CD4-positive, alpha-beta T cell treated with Interferon alpha-2 for 1 hour (primary cell): ENCODE measurements at places on chromosomes 16 and 17.
A peak's percentile ranks its signal among the peaks of the same experiment; 100 is the strongest.

GRCh38 chr16:51655249-51655648 is 504.2 kb upstream of the SALL1 start:
- DNase-seq: no peak

DNA sequence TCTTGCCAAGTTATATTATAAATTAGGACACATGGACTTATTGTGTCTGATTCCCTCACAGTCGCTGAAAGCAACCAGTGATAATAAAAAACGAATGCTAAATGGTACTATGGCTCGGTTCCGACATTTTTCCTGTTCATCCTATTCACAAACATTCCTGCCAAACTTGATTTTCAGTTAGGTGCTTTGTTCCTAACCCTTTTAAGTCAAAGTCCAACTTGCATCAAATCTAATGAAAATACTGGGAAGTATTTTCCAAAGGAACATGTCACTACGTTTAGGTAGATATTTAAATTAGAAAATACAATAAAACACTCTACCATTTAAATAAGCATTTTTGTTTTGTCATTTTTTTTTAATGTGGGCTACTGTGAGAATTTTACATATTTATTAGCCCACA is 21.0 kb downstream of the SETD6 start:
- no peak for DNase-seq

DNA sequence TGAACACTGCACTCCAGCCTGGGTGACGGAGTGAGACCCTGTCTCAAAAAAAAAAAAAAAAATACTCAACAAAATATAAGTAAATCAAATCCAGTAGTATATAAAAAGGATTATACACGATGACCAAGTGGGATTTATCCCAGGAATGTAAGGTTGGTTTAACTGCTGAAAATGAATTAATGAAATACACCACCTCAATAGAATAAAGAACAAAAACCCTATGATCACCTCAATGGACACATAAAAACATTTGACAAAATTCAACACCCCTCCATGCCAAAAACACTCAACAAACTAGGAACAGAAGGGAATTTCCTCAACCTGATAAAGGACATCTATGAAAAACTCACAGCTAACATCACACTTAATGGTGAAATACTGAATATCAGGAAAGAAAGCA is 6.6 kb downstream of the MIS12 start:
- DNase-seq: no peak

- no peak for DNase-seq
Measured at GRCh38 chr17:39192901-39193300, 4.6 kb downstream of the CACNB1 start.

GRCh38 chr16:25270577-25270976 is 12.9 kb upstream of the ZKSCAN2 start:
- DNase-seq: no peak

- no peak for DNase-seq
Measured at GRCh38 chr16:68373528-68374245, 62.9 kb downstream of the PRMT7 start.

DNA sequence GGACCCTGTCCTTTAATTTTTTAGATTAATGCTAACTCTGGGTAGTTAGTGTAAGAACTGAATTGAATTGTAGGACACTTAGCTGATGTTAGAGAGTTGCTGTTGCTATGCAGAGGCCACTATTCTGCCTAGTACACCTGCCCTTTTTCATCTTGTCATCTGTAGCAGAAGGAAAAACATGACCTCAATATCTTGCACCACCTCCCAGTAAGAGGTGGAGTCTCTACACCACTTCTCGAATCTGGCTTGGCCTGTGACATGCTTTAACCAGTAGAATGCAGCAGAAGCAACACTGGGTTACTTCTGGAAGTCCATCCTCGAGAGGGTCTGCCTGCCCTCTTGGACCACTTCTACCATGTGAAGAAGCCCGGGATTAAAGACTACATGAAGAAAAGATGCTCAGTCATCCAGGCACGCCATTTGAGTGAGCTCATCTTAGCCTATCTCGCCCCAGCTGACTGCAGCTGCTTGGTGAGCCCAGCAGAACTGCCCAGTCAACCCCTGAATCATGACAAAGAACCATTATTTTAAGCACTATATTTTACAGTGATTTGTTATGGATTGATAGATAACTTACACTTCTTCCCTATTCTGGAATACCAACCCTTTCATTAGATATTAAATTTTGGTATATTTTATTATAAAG is 153.5 kb downstream of the MYO1D start:
- DNase-seq: no peak

DNA sequence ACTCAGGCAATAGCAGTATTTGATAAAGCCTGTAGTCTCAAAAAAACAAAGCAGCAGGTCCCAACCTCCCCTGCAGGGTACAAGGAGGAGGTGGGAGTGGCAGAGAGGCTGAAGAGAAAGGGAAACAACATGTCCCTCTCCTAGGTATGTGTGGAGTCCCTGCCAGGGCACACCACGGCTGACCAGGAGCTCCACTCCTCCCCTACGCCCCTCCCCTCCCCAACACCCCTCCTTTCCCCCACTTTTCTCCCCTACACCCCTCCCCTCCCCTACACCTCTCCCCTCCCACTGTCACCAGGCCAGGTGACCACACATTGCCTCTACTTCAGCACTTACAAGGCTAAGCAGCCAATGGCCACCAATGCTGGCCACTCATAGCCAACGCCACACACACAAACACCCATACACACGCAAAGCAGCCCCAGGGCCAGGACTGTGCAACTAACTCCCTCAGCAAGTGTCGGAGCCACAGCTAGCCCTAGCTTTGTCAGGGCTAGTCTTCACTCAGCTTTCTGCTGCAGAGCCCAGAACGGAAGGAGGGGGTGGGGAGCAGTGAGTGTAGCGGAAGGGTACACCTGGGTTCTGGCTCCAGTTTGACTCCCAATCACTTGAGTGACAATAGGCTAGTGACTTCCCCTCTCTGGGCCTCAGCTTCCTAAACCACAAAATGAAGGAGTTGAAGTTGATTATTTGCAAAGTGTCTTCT is 8.2 kb downstream of the CAVIN1 start:
- peak; percentile 29 for DNase-seq

- peak; percentile 47 for DNase-seq
Measured at GRCh38 chr16:11205754-11206581, 50.0 kb downstream of the SOCS1 start.

- DNase-seq: no peak
Measured at GRCh38 chr17:72587156-72587555, 466.3 kb downstream of the SOX9 start.

DNA sequence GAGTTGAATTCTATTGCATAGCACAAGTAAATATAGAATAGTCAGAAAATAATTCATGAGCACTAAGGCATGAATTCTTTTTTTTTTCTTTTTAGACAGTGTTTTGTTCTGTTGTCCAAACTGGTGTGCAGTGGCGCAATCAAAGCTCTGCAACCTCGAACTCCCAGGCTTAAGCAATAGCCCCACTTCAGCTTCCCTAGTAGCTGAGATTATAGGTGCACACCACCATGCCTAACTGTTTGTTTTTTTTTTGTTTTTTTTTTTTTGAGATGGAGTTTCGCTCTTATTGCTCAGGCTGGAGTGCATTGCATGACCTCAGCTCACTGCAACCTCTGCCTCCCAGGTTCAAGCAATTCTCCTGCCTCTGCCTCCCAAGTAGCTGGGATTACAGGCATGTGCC is 16.6 kb downstream of the TUBD1 start:
- no peak for DNase-seq

GRCh38 chr16:12906271-12906670 is 4.9 kb downstream of the SHISA9 start:
- no peak for DNase-seq

GRCh38 chr17:82553210-82553930 is 33.8 kb downstream of the FOXK2 start:
- no peak for DNase-seq

- peak; percentile 69 for DNase-seq
Measured at GRCh38 chr16:50742576-50743200, 802 bp downstream of the CYLD start.

- no peak for DNase-seq
Measured at GRCh38 chr16:24571096-24571495, 31.7 kb downstream of the RBBP6 start.

GRCh38 chr17:49690256-49690655 is 12.4 kb upstream of the SPOP start:
- DNase-seq: no peak

DNA sequence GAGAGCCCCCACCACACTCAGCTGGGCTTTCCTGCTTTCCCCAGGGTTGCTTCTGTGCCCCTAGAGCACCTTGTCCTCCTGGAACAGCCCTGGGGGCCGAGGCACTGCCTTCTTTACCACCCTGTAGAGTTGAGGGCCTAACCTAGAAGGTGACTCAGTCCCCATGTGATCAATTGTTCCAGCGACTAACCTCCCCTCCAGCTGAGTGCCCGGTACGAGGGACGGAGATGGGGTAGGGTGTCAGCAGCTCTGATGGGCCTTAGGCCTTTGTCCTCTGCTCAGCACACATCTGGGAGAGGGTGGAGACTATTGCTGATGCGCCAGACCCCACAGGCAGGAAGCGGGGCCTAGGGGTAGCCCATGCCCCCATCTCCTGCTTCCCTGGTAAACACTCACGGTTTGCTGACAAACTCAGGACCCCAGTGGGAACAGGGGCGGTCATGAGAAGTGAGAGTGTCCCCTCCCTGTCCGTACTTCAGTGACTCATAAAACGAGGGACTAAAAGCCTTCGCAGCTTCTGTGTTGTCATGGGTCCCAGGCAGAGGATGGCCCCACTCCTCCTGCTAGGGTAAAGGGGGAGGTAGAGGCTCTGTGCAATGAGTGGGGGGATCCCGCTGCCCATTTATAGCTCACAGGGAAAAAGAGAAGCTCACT is 33.1 kb downstream of the NECAB2 start:
- DNase-seq: no peak

GRCh38 chr16:64019339-64019738 is 1102.5 kb downstream of the CDH11 start:
- no peak for DNase-seq

DNA sequence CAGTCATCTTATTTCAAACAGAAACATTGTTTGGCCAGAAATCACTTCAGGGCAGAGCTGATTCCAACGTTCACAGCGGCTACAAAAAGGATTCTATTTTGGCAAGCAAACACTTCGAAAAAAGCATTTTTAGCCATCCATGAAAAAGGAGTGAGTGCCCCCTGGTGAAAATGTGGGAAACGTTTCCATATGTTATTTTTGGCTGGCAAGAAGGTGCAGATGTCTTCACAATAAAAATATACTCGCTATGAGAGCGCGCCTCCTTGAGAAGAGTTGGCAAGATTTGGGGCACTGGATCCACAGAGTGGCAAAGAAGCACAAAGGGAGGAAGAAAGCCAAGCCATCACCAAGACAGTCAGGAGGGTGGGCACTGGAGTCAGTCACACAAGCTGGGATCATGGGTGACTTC is 191.1 kb downstream of the CHD9NB start:
- DNase-seq: no peak

DNA sequence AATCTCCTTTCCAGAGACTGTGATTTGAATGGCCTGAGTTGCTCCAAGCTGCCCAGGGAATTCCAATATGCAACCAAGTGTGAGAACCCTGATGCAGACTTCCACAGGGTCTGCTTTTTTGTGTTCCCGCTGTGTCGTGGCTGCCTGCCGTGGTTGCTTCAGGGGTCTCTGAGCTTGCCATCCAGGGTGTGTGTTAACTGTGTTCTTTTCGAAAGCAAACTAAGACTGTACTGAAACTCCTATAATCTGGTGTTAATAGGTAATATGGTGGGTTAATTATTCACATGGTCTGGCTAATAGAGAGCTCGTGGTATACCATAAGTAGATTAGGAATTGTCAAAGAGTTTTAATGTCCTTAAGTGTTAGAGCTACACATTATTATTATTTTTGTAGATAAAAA is 20.7 kb downstream of the UBN1 start:
- no peak for DNase-seq

GRCh38 chr17:61279476-61280145 is 120.0 kb upstream of the TBX2 start:
- no peak for DNase-seq

- no peak for DNase-seq
Measured at GRCh38 chr17:511001-511698, 158.5 kb upstream of the RPH3AL start.

DNA sequence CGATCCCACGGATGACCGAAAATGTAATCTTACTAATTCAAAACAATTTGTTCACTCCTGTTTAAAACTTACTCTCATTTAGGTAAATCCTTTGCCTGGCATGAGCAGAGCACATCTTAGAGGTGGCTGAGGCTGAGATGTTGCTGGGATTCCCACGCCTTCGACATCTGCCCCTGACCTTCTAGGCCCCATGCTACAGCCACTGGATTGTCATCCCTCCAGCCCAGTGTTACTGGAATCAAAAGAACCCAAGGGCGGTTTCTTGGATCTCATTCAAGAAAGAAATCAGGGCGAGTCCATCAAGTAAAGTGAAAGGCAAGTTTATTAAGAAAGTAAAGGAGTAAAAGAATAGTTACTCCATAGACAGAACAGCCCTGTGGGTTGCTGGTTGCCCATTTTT is 64.5 kb upstream of the SHISA6 start:
- DNase-seq: no peak
